ENCODE measurements at places on chromosomes 4 and X.
A peak's percentile ranks its signal among the peaks of the same experiment; 100 is the strongest.

GRCh38 chr4:7397206-7398103 lies 37.3 kb downstream of the PSAPL1 start:
- no peak for DNase-seq

DNA sequence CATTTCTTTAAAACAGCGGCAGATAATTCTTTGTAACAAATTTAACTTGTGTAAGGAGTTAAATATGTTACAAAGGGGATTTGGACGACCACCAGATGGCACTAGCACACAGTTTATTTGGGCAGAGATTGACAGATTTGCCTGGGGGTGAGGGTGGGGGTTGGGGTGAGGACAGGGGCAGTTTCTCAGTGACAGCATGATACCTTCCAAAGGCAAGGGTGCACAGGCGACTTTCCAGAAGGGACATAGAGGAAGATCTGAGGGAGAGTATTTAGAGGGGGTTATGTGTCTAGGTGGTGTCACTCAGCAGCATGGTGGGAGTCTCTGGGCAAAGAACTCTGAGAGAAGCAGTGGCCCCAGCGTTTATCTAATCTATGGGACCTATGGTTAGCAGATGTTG lies 9.6 kb upstream of the TMA16 start:
- peak; percentile 60 for DNase-seq

- no peak for DNase-seq
These were observed 112.6 kb downstream of the GABRA2 start for GRCh38 chr4:46277165-46277951.

GRCh38 chrX:49198540-49199314 lies 1.3 kb downstream of the SYP start:
- DNase-seq: no peak

- DNase-seq: no peak
These were observed 88.0 kb upstream of the TRIM2 start for GRCh38 chr4:153116291-153116680.

- peak; percentile 55 for DNase-seq
These were observed 88.0 kb downstream of the LEF1 start for GRCh38 chr4:108080747-108081146.

DNA sequence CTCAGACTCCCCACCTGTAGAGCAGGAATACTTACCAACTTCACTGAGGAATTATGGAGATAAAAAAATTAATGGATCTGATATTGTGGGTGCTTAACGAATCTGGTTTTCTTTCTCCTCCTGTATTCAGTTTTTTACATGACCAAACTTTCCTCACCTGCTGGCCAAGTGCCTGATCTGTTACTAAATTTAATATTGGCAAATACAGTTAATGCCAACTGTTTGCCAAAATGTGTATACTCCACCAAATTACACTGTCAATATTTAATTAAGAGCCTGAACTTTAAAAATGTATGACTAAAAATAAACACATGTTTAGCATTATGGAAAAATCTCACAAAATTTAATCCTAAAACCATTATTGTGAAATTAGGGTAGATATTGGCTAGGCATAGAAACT lies 3.3 kb downstream of the PGRMC2 start:
- DNase-seq: no peak

GRCh38 chrX:45050558-45050957 lies 150.1 kb downstream of the DIPK2B start:
- DNase-seq: no peak

DNA sequence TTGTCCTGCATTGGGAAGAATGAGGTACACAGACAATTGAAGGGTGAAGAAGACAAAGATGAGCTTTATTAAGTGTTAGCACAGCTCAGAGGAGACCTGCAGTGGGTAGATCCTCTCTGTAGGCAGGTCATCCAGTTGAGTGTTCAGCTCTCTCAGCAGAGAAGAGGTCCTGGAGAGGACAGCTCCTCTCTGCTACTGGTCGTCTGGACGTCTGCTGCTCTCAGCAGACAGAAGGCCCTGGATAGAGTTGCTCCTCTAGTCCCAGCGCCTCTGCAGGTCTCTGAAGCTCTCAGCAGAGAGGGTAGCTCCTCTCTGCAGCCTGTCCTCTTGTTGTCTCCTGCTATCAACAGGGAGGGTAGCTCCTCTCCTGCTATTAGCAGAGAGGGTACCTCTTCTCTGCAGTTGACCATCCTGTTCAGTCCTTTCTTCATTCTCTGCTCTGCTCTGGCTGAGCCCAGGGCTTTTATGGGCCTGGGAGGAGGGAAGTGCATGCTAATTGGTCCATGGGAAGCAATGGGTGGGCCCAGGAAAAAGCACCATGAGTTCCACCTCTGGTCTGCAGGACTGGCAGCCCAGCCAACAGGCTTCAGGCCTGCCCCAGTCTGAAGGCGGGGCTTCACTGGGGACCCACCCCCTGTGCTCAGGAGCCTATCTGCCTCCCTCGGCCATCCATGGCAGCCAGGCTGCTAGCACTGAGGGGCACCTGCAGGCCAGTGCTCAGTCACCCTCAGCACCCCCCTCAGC lies 54.1 kb upstream of the IBSP start:
- no peak for DNase-seq

GRCh38 chr4:120672076-120672475 lies 250.4 kb downstream of the PRDM5 start:
- DNase-seq: no peak

DNA sequence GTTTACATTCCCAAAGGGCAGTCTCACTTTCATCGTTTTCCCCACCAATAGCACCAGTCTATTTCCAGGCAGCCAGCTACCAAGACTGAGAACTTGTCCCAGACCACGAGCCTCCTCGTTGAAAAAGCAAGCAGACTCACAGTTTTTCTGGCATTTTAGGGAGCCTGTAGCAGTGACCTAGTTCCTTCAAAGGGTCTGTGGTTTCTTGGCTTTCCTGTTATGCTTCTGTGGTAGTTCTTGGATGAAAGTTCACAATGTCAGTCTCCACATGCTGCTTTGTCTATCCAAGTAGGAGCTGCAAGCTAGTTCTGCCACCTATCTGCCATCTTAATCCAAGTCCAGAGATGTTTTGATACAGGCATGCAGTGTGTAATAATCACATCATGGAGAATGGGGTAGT lies 151.6 kb upstream of the ZC4H2 start:
- DNase-seq: peak; percentile 0

DNA sequence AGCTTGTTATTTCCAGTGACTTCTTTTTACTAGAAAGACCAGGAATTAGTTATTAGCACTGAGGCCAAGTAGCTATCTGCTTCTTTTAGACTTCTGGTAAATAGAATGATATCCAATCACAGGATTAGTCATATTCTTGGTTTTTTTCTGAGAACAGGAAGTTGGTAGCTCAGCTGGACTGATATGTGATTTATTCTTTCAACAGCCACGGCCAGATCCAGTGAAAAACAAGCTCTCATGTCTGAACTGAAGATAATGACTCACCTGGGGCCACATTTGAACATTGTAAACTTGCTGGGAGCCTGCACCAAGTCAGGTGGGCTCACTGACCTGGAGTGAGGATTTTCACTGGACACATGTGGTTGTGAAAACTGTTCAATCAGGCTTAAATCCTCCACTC lies 48.6 kb downstream of the PDGFRA start:
- no peak for DNase-seq

DNA sequence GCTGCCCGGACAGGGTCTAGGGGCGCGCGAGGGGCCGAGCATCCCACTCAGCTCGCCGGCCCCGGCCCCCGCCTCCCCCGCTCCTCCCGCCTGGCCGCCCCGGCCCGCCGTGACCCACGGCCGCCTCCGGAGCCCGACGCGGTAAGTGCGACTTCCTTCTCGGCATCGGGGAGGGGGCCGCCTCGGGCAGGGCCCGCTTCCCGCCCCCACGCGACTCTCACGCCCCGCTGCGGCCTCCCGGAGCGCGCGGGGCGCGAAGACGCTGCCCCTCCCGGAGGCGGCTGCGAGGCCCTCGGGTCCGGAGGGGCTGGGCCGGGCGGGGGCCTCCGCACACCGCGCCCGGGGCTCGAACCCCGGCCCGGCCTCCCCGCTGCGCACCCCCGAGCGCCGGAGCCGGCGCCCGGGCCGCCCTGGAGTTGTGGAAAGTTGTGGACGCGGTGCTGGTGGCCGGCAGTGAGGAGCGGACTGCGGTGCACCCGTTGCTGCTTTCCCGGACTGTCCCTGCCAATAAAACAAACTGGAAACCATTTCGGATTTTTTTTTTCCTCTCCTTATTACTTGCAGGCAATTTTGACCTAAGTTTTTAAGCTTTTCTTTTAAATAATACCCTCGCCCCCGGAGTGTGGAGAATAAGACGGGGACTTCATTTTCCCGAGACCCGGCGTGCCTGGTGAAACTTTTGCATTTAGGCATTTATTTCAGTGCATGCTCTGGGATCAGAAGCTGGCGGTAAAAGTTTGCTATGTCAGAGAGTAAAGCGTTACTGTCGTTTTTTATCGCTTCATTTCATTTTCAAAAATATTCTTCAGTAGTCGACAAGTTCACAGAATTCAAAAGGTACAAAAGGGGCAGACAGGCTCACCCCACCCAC lies 13.0 kb upstream of the TMEM156 start:
- DNase-seq: no peak

DNA sequence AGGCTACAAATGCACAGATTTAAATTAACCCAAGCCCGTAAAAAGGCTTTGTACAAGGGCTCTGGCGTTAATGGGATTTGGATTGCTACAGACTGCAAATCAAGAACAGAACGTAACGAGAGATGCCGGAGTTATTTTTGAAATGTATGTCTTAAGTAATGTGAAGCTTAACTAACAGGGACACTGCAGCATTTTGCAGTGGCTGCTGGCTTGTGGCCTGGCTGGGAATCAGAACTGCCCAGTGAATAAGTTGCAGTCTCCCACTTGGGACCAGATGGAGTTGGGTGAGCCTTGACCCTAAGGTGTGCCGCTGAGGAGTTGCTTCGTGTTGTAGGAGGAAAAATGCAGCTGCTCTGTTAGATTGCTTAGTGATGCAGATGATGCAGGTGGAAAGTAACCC lies 318.4 kb downstream of the DHX15 start:
- DNase-seq: no peak

DNA sequence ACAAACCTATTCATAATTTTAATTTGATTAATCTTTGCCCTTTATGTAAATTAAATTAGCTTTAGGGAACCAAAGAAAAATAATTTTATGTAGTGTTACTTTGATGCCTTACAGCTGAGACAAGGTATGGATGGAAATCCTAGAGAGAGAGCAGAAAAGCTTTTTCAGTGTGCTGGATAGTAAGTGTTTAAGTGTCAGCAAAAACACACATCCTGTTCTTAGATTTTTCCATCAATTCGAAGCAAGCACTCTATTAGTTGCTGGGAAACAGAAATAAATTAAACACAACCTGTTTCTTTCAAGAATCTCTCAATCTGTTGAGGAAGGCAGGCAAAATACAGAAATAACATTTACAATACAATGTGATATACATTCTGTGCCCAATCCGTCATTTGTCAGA lies 327.8 kb downstream of the GALNTL6 start:
- no peak for DNase-seq

- no peak for DNase-seq
These were observed 53.2 kb downstream of the SPRY1 start for GRCh38 chr4:123449780-123450179.

DNA sequence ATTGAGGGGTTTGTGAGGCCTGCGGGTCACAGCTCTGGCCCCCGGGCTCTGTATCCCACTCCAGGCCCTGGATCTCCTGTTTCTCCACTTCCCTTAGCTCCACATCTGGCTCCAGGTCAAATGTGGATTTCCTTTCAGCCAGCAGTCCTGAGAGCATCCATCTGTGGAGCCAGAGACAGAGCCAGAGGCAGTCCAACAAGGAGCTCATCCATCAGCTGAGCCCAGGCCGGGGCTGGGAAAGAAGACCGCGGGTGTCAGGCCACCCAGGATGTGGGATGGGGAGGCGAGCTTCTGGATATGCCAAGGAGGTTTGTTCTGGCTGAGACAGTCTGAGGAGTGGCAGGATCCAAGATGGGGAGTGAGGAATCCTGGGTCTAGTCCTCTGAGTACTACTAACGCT lies 91.7 kb downstream of the EFNB1 start:
- DNase-seq: no peak

DNA sequence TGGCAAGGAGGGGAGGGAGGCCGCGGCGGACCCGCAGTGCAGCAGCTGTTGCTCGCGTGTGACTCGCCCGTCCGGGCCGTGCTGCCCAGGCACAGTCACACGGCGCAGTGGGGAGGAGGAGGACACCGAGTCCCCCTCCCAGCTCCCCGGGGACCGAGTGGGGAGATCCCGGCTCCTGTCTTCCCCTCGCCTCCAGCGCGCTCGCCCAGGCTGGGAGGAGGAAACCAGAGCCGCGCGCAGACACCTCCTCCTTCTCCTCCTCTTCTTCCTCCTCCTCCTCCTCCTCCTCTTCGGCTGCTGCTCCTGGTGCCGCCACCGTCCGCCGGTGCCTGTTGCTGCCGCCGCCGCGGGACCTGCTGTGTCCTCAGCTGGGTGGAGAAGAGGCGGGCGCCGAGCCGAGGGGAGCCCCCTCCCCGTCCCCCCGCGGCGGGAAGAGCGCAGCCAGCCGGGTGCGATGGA lies at the start of gene TBC1D1:
Gene TBC1D1, plus strand, starts transcription at position 284 of the 459 bp plus-strand sequence. CDS start 11,012 bp downstream, outside the sequence.
- DNase-seq: no peak

- DNase-seq: no peak
These were observed 825.7 kb downstream of the TECRL start for GRCh38 chr4:63583561-63583960.

DNA sequence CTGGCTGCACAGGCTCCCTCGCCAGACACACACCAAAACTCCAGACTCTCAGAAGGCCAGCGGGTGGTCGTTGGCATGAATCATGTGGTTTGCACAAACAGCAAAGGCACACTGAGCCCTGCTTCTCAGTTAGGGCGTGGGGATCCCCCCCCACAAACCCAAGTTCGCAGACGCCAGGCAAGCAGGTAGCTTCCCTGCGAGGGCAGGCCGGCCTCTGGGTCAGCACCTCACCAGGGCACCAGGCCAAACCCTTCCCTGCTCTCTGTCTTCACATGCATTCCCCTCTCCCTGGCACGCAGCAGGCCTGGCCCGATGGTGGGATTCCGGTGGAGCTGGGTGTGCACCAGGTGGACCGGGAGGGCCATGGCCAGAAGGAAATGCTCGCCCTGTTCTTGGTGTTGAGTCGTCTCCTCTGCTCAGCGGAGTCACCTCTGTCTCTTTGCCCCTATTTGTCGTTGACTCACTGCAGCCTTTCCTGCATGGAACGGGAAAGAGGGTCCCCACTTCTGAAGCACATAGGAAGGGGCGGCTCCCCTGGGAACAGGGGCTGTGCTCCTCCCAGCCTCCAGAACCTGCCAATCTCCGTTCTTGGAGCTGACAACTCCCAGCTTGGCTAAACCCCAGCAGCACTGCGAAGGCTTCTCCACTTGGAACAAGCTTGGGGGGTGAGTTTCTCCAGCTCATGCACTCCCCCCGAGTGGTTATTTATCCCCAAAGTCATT lies 51.4 kb downstream of the SORCS2 start:
- DNase-seq: no peak

DNA sequence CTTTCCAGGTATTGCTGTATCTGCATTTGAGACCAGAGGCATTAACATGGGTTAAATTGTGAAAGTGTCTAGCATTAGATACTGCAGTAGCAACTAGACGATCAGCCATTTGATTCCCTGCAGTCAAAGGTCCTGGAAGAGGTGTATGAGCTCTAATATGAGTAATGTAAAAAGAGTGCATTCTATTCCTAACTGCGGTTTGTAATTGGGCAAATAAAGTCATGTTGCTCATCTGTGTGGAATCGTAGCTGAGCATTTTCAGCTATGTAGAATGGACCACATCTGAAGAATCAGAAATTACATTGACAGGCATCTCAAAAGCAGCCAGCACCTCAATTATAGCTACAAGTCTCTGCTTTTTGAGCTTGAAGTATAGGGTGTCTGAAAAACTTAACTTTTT lies 157.6 kb downstream of the ZNF518B start:
- DNase-seq: no peak

GRCh38 chrX:84216881-84217280 lies 28.9 kb upstream of the RPS6KA6 start:
- no peak for DNase-seq

- DNase-seq: no peak
These were observed 1827.0 kb downstream of the C4orf33 start for GRCh38 chr4:130922955-130923354.
